GM23248 (cell line): ENCODE measurements at places on chromosomes 2 and 18. TPM values are rescaled to one million over a fixed set of nuclear protein-coding genes. Genes with fewer than 3 reads are reported as not detected.

The C2orf81 gene
- polyA plus RNA-seq = 6.0 TPM in 2 replicates

The EGR4 gene
- 0.08 TPM in 1 of 2 replicates, not detected in the other for polyA plus RNA-seq

The IRS1 gene
- 8.4 and 9.1 TPM in 2 replicates for polyA plus RNA-seq

The PIK3C3 gene
- 40.2 and 45.0 TPM in 2 replicates for polyA plus RNA-seq

The MRPL53 gene
- polyA plus RNA-seq = 69.2 and 71.0 TPM in 2 replicates

The VWA3B gene
- polyA plus RNA-seq = not detected in 2 replicates

The NT5DC4 gene
- polyA plus RNA-seq = not detected in 2 replicates

The CFC1 gene
- not detected in 2 replicates for polyA plus RNA-seq

The TLX2 gene
- not detected in 2 replicates for polyA plus RNA-seq

The RTP5 gene
- polyA plus RNA-seq = not detected in 2 replicates

The CRYGC gene
- not detected in 2 replicates for polyA plus RNA-seq

The FOXI3 gene
- polyA plus RNA-seq = not detected in 2 replicates

The DHRS9 gene
- polyA plus RNA-seq = not detected in 2 replicates

The STON1 gene
- polyA plus RNA-seq = 3.0 TPM in 2 replicates

The SLC4A5 gene
- 0.35 TPM in 1 of 2 replicates, not detected in the other for polyA plus RNA-seq

The LAMA3 gene
- polyA plus RNA-seq = 0.46 and 0.93 TPM in 2 replicates

The ERFE gene
- 0.41 and 0.79 TPM in 2 replicates for polyA plus RNA-seq

The ZNF407 gene
- polyA plus RNA-seq = 2.2 and 2.6 TPM in 2 replicates

The NTSR2 gene
- not detected in 2 replicates for polyA plus RNA-seq

The GBX2 gene
- not detected in 2 replicates for polyA plus RNA-seq

The UGT1A9 gene
- not detected in 2 replicates for polyA plus RNA-seq
